ENCODE measurements at places on chromosomes 7 and 10.

DNA sequence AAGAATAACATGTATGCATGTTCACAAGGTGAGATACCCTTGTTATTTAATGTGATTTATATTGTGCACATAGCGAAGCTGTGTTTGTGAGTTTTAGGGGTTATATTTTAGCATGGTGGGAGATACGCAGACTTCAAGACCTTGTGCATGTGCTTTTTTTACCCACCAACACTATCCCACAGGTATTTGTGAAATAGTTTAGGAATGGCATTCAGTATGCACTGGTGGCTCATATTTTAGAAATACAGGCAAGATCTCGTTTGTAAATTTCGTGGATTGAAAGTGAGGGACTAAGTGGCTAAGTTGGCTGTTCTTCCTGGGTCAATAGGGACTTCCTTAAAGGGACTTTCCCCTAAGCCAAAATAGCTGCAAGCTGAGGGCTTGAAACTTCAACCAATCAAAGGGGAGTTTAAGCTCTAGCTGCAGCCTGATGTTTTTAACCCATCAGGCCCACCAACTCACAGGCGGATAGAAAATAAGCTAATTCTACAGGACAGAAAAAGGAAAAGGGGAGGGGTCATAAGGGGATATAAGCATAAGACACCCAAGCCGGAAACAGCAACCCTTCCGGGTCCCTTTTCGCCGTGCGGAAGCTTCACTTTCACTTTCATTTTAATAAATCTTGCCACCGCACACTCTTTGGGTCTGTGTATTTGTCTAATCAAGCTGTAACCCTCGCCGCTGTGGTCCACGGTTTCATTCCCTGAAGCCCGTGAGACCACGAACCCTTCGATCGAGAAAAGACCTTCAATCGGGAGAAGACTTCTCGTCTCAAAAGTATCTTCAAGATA, 291.0 kb downstream of the GPR158 start:
- DNase-seq = no peak

GRCh38 chr10:52111101-52111891, 202.8 kb upstream of the DKK1 start:
- no peak for DNase-seq

DNA sequence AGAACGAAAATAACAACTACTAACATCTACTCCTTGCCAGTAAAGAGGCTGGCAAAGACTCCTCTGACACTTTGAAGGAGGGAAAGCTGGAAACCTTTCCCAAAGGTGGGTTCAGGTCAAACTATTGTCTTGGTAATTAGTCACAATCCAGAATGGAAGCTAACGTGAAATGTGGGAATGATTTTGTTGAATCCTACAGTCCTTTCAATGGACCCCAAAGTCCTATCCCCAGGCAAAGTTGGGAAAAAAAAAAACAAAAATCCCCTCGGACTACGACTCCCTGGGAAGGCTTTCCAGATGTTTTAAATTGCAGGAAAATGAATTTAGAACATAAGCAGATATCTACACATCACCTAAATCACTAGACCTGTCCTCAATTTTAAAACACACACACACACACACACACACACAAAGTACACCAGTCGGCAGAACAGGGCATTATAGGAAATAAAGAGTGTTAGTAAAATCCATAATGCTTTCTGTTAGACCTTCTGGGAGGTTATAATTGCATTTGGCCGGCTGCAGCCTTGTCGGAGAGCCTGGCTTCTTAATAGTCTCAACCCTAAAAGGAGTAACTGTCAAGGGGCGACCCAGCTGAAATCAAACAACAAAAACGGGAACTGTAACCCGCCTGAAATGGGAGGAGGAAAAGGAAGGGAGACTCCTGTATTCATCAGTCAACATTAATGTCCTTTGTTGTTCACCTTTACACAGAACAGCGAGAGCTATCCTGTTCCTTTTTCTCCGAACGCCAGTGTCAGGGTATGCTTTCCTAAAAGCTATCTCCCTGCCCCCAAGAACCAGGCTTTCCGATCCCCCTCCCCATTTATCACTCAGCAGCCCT, 1.5 kb downstream of the DOCK4 start:
- no peak for DNase-seq

DNA sequence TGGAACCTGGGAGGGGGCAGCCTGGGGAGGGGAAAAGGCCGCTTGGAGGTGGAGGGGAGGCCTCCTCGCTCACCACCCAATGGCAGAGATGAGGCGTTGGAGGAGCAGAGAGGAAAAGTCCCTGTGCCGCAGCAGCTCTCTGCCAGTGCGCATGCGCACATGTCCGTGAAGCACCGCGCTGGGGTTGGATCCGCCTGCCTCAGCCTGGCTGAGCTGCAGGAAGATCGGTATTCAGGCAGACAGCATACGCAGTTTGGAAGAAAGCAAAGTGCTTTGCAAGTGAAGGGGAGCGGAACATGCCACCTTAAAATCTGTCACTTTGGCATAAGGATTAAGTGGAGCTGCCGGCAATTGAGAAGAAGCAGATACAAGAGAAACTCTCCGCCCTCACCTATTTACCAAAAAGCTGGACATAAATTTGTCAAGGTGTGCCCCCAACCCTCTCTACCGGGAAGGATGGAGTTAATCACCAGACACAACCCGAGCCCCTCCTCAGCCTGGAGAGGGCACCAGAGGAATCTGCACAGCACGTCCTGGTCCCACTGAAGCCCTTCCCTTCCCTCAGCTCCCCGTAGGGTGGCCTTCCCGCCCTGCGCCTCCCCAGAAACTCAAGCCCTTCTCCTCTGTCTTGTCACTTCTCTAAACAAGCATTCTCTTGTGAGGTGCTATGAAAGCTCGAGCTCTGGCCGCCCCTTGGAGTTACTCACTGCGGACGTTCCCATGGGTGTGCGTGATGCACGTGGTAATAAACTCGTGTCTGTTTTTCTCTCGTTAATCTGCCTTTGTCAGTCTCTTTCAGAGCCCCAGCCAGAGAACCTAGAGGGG, 32.2 kb upstream of the TMEM72 start:
- peak; percentile 80 for DNase-seq

GRCh38 chr7:124930173-124930623, 573 bp upstream of the POT1 start:
- DNase-seq = no peak

GRCh38 chr7:55254242-55254595, 110.9 kb upstream of the LANCL2 start:
- no peak for DNase-seq

- DNase-seq = peak; percentile 76
Observed at GRCh38 chr10:133260895-133261725, 15.6 kb downstream of the ADAM8 start.
